ENCODE measurements at places on chromosomes 3 and 15.

DNA sequence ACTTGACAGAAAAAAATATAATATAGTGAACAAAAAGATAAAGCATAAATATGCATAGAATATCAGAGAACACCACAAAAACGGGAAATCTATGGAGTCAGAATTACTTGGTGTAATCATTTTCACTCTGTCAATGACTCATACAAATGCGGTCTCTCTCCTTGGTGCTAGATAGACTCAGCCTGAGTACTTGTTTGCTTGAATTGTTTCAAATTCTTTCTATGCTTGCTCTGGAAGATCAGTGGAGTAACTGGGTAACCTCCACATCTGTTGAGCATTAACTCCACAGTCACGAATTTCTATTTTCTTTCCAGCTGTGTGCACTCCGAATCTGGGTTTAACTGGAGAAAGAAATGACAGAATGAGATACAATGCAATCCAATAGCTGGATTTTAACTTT lies 760.4 kb downstream of the ZPLD1 start:
- DNase-seq, result no peak

- no peak for DNase-seq
These were observed 353.0 kb upstream of the RORA start for GRCh38 chr15:61582092-61582491.

DNA sequence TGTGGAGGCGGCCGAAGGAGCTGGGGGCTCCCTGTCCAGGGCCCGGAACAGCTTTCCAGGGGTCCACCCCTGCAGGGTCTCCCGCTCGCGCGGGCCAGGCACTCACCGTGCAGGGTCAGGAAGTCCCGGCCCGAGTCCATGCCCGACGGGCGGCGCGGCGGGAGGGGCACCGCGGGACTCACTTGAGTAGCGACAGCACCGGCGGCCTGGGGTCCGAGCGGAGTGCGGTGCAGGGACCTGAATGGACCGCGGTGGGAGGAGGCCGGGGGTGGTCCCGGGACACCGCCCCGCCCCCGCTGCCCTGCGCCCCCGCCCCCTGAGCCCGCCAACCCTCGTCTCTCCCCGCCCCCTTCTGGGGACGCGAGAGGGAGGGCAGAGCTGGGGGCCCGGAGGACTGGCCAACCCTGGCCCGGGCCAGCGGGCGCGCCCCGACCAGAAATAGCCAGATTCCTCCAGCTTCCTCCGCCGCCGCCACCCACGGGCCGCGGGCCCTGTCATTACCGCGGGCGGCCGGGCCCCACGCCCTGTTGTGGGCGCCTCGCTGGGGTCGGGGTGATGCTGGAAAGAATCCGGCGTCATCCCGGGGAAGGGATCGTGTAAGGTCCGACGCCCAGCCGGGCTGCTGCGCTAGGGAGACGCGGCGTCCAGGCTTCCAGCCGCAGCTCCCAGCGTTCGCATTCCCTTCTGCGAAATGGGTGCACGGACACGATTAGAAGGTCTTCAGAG lies at the start of gene PLCD1:
Gene PLCD1 (minus strand): TSS at position 243 of the 726 bp plus-strand sequence. CDS start 103 bp downstream, at position 140.
- DNase-seq, result no peak

DNA sequence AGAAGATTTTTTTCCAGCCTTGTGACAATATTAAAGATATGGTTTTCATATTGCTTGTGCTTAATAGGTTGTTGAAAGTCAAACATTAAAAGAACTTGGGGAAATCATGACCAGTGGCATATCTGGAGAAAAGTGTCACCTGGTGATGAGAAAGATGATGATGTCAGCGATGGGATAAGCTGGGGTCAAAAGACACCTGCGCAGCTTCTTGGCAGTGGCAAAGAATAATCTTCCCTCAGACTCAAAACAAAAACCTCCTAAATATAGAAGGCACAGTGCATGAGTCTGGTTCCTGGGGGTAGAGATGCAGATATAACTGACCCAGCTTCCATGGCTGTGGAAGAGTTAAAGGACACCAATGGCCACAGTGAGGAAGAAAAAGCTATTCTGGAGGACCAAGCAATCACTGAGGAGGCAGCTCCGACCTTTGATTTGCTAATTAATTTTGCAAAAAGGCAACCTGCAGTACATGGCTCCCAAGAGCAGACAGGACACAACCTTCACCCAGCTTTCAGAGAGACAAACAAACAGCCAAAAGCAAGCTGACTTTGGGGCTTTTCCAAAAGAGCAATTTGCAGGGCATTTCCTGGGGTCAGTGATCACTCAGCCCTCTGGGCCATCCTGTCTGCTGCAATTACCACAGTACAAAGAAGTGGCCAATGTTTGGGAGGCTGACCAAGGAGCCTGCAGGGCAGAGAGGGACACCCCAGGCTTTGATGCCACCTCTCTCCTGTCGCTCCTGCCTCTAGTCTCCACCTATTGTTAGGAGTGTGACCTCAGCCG lies 17.6 kb upstream of the SEMA5B start:
- no peak for DNase-seq
